ENCODE measurements at places on chromosomes 7 and 10.
A peak's percentile ranks its signal among the peaks of the same experiment; 100 is the strongest.

- DNase-seq, result no peak
Observed at GRCh38 chr10:2541176-2541575, 526.2 kb upstream of the PFKP start.

GRCh38 chr10:43700306-43700705 is 51.6 kb upstream of the ZNF32 start:
- DNase-seq, result no peak

DNA sequence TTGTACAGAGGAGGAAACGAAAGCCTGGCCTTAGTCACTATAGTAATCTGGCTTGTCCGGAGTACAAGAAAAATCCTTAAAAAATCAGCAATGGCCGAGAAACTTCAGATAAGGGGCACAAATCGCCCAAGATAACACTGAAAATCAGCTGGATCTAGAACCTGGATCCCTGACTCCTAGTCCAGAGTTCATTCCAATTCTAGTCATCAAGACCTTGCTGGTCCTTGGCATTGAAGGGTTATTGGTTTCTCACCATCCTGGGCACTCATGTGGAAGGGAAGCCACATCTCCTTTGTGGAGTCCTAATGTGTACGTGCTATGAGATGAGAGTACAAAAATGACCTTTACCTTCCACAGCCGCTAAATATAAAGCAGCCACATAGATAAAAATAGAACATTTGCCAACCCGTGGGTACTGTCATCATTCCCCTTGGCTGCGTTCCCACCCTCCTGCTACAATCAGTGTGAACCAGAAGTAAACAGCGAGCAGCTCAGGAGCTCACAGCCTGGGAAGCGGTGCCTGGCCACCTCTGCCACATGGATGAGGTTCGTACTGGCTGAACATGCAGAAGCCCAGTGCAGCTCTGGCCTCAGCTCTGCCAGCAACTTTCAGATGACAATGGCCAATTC is 116.0 kb upstream of the PDLIM1 start:
- DNase-seq, result peak; percentile 56

- DNase-seq, result no peak
Observed at GRCh38 chr10:119495545-119495944, 47.0 kb downstream of the RGS10 start.

GRCh38 chr10:74824900-74825370 is 1.5 kb upstream of the KAT6B start:
- DNase-seq, result peak; percentile 29

Measured in thyroid gland (tissue), 4 donors.